ENCODE measurements at places on chromosomes 7 and 10.
A peak's percentile ranks its signal among the peaks of the same experiment; 100 is the strongest.

DNA sequence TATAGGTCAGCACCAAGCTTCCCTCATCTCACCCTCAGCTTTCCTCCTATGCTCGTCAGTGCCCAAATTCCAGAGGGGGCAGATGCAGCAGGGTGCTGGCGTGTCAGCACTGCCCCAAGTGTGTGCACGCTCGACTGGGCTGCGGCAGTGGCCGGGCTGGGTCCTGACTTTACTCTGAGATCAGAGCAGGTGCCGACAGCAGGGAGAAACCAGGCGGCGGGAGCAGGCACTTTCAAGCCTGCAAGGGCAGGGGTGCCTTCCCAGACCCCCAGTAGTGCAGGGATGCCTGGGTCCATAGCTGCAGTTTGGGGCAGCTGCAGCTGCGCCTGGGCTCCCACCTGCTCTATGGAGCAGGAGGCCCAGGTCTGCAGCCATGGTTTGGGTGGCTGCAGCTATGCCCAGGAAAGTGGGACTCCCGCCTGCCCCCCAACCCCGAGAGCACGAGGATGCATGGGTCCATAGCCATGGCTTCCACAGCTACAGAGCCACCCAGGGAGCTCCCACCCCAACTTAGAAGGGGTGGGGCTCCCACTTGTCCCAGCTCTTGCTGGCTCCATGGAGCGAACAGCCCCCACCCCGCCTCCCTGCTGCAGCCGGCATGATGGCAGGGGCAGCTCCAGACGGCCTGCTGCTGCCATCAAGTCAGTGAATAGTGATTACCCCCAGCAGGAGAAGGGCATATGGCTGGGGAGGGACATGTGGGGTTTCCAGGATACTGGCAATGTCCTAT is 199.2 kb upstream of the KMT2E start:
- DNase-seq: no peak

DNA sequence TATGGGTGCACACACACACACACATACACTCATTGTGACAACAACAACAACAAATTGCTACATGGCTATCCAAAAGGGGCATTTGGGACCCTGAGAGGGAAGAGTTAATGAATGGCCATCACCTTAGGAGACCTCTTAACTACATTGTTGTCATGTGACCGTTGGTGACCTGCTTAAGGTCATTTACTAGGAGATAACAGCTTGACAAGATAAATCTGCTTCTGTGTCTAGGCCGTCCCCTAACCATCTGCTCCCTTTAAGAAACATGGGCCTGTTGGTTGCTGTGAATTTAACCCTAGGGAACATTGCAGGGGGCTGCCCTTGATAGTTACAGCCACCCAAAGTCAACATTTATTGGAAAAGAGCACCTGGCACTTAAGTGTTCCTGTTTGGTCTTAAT is 29.7 kb downstream of the C1QL3 start:
- DNase-seq: no peak

GRCh38 chr10:86662186-86663045 is 5.9 kb upstream of the LDB3 start:
- no peak for DNase-seq

- peak; percentile 28 for DNase-seq
Measured at GRCh38 chr7:94561841-94562514, 52.4 kb downstream of the CASD1 start.

DNA sequence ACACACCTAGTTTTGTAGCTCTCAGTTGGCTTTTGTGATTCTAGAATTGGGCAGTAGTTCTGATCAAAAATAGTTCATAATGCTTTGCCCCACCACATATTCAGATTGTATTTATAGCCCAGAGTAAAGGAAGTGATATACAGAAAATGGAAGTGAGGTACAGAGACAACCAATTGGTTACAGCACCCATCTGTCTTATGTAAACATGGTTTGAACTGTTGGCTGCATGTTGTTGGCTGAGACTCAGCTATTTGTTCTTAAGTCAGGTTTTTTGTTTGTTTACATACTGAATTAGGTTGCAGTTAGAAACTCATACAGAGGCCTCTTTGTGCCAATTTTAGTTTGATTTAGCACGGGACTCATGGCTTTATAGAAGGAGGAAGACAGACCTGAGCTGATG is 158.9 kb upstream of the GPR26 start:
- no peak for DNase-seq

GRCh38 chr7:92678291-92678920 is 88.2 kb upstream of the FAM133B start:
- DNase-seq: no peak

DNA sequence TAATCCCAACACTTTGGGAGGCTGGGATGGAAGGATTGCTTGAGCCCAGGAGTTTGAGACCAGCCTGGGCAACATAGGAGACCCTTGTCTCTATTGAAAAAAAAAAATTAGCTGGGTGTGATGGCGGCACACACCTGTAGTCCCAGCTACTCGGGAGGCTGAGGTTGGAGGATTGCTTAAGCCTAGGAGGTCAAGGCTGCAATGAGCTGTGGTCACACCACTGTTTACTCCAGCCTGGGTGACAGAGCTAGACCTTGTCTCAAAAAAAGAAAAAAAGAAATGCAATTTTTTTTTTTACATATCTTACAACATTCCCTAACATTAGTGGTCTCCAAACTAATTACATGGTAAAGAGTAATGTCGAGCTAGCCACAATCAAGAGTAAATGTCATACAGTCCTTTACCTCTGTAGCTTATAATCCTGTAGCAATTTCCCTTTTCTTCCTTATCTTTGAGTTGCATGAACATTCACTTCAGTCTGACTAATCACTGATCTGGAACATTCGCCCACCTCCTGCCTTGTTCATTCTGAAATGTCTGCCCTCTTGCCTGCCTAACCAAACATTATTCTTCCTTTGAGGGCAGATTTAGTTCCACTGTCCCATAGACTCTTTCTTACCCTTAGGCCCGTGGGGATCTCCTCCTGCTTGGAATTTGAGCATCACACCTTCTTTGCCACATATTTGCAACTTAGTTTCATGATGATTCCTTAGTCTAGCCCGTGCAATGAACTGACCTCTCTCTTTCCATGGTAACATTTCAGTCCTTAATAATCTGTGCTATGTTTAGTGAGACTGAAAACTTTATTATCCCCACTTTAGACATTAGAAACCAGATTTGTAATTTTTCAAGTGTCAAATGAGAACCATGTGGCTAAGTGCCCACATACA is 4.8 kb upstream of the VCL start:
- no peak for DNase-seq

DNA sequence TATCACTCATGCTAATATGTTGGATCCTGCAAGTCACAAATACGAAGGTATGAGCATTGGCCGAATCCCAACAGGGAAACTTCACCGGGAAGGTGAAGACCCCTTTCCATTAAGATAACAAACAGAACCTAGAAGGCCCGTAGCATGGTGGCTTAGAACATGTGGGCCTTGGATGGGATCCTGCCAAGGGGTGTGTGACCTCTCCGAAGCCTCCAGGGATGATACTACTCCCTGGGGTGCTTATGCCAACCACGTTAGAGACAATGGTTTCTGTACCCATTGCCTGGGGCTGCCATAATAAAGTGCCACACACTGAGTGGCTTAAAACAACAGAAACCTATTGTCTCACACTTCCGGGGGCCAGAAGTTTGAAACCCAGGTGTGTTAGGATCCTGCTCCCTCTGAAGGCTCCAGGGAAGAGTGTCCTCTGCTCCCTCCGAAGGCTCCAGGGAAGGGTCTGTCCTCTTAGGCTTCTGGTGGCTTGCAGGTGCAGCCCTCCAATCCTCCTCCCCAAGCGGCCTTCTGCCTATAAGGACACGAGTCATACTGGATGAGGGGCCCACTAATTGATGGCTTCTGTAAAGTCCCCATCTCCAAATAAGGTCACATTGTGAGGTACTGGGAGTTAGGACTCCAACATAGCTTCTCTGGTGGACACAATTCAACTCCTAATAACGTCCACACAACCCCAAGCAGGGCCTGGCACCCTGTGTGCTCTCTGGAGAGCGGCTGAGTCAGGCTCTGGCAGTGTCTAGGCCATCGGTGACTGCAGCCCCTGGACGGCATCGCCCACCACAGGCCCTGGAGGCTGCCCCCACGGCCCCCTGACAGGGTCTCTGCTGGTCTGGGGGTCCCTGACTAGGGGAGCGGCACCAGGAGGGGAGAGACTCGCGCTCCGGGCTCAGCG is 992 bp upstream of the MGMT start:
- no peak for DNase-seq

- no peak for DNase-seq
Measured at GRCh38 chr10:98384531-98385133, 30.4 kb downstream of the PYROXD2 start.

DNA sequence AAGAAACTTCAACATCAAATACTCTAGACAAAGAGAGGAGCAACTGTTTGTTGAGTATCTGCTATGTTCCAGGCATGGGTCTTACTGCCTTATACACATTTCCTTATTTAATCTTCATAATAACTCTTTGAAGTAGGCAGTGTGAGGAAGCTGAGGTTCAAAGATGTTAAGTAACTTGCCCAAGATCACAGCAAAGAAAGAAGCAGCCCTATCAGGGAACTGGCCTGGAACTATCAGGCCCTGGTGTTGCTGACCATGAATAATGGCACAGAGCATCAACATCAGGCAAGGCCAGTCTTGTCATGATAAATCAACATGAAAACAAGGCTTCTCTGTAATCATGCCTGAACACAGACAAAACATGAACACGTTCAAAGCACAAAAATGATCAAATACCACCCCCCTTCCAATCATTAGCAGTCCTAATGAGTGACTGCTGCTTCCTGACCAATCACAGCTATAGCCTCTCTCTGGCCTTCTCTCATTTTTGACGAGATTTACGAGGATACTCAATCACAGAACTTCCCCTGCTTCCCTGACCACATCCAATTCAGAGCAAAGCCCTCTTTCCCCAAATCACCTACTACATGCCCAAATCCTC is 2.3 kb downstream of the GSDME start:
- DNase-seq: no peak

DNA sequence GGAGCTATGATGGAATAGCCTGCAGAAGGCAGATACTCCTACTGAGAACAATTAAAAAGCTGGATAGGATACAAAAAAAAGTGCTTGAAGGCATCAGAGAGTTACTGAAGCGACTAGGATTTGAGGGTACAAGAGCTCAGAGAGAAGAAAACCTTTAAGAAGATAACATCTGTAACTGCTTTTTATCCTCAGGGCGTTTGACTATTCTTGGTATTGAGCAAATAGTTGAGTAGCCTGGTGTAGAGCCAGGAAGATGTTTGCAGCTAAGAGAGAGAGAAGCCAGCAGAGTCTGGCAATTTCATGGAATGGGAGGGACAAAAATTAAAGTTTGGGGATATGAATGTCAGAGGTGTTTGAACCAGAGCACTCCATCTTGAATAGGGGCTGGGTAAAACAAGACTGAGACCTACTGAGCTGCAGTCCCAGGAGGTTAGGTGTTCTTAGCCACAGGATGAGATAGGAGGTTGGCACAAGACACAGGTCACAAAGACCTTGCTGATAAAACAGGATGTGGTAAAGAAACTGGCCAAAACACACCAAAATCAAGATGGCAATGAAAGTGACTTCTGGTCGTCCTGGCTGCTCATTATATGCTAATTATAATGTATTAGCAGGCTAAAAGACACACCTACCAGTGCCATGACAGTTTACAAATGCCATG is 428.8 kb downstream of the SH2D4B start:
- DNase-seq: no peak

DNA sequence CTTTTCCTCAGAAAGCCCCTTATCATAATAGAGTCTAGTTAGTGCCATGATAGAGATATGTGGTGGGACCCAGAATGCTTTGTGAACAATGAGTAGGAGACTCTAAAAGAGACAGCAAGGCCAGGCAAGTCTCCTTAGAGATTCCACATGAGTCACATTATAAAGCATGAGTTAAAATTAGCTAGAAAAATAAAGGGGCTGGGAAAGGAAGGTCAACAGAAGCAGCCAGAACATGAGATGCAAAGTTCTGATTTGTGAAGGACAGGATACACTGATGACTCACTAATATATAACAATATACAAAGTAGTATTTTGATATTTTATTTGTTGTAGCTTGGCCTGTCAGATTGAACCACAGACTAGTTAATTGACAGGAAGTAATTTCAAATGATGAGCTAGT is 25.3 kb upstream of the SNX13 start:
- peak; percentile 78 for DNase-seq

GRCh38 chr7:154699417-154699816 is 303.5 kb downstream of the PAXIP1 start:
- DNase-seq: no peak

DNA sequence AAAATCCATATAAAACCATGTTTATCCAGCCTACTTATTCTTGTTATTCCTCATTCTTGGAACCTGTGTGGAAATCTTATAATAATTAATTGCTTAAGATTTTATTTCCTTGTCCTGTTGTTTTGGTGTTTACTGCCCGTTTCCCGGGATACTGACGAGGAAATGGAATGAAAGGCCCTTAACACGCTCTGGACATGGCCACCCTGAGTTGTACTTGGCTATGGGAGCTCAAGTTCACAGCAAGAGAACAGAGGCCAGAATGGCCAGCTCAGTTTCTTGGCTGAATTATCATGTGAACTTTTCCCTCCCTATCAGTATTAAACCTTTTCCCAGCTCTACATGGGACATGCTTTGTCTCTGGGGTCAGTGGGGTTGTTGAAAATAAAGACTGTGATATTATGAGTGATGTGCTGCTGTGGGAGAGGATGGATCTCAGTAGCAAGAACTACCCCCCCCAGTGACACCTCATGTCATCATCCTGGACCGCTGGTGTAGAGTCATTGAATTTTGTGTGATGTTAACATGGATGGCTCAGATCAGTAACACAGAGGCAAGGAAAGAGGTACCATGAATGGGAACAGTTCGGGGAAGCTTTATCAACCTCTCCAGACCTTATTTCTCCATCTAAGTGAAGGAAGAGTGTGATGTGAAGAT is 87.0 kb upstream of the IGFBP3 start:
- DNase-seq: no peak

- no peak for DNase-seq
Measured at GRCh38 chr7:27316311-27316710, 73.7 kb downstream of the EVX1 start.

GRCh38 chr10:103847909-103848468 is 7.4 kb downstream of the SH3PXD2A start:
- DNase-seq: no peak

DNA sequence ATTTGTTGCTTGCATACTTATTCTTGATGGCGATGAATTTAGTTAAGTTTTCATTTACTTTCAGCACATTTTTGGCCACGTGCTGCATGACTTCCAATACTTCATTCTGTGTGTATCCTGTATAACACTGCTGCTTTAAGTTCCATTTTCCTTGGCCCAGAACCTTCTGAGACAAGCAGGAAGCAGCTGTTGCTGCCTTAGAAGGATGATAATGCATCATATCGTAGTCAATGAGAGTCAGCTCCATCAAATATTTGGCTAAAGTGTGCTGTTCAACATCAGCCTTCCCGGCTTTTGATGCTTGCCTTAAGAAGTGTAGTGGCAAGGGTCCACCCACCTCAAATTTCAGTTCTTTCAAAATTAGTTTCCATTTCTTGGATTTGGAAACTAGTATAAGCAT is 59.2 kb upstream of the GLCCI1 start:
- no peak for DNase-seq
